Endothelial cell (in vitro differentiated cells): ENCODE measurements at places on chromosomes 4 and X.
A peak's percentile ranks its signal among the peaks of the same experiment; 100 is the strongest.

- no peak for DNase-seq
These were observed 10.2 kb upstream of the CLDN24 start for GRCh38 chr4:183332447-183332846.

- no peak for DNase-seq
These were observed 4.1 kb downstream of the BRS3 start for GRCh38 chrX:136491832-136492231.

DNA sequence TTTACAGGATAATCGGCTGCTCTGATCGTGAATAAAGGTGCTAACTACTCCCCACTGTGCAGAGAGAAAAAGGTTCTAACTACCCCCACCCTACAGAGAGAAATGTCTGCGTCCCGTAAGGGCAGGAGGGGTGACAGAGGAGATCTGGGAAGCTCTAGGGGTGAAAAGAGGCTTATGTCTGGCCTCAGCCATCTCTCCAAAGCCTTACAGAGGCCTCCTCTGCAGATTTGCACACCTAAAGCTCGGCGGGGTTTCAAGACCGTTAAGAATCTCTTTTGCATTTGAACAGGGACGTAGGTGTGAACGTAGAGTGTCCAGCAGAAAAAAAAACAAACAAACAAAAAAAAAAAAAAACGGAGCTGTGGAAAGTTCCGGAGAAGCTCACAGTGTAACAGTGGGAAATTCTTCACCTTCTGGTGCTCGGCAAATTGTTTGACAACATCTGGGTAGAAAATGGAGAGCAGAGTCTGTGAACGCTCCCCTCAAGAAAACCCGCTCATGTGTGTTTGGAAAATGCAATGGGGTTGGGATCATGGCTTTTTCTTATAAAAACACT is 161.0 kb downstream of the SHOX start:
- no peak for DNase-seq

DNA sequence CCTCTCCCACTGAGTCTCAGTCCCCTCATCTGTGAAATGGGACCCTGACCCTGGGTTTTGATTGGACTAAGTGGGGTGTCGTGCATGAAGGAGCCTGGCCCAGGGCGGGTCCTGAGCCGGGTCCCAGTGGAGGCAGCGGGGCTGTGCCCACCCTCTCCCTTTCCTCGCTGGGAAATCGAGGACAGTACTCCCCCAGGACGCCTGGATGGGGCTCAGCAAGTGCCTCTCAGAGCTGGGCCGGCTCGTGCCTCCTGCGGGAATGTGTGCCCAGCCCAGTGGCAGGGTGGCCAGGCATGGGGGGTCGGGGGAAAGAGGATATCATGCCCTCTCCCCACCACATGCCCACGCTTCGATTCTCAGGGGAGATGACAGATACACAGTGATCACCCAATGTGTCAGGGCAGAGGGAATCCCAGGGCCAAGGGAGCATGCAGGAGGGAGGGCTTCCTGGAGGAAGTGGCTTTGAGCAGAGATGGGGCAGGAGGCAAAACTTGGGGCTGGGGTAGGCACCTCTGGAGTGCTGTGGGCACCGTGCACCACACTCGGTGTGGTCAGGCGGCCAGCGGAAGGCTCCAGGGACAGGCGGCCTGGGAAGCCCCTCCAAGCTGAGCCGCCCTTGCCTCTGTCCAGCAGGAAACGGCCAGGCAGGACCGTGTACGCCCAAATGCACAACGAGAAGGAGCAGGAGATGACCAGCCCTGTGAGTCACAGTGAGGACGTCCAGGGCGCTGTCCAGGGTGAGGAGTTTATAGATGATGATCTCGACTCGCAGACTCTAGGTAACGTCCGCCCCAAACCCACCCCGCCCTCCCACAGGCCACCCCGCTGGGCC is 203.0 kb downstream of the AFAP1 start:
- DNase-seq = no peak

DNA sequence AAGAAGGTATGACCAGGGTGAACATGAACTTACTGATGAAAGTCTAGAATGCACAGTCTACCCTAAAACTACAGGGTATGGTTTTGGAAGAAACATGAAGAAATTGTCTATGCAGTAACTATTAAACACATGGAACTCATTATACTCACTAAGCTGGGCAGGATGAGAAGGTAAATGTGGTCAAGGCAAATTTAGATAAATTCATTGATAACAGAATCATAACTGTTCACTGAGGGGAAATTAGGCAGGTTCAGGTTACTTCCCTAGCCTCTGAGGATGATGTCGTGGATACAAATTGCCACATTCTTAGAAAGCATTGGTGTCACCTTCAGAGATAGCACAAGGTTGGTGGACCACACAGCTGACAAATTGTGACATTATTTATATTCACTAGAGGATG is 40.4 kb upstream of the MID1IP1 start:
- DNase-seq = no peak

GRCh38 chr4:89598602-89599001 is 238.4 kb downstream of the SNCA start:
- no peak for DNase-seq

DNA sequence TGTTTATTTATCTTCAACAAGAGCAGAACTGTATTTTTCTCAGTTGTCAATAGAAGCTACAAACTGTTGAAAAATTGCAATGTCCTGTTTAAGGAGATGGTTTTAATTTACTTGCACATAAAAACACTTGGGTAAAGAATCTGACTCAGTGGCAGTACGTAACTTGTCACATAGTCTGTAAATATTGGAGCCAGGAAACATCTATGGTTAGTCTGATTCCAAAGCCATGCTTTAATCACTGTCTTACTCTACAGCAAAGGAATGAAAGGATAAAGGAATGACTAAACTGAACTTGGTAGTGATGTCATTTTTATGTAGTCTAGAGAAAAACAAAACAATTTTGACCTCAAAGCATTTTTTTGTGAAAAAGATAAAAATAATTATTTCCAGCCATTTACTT is 537.2 kb downstream of the STIM2 start:
- no peak for DNase-seq

DNA sequence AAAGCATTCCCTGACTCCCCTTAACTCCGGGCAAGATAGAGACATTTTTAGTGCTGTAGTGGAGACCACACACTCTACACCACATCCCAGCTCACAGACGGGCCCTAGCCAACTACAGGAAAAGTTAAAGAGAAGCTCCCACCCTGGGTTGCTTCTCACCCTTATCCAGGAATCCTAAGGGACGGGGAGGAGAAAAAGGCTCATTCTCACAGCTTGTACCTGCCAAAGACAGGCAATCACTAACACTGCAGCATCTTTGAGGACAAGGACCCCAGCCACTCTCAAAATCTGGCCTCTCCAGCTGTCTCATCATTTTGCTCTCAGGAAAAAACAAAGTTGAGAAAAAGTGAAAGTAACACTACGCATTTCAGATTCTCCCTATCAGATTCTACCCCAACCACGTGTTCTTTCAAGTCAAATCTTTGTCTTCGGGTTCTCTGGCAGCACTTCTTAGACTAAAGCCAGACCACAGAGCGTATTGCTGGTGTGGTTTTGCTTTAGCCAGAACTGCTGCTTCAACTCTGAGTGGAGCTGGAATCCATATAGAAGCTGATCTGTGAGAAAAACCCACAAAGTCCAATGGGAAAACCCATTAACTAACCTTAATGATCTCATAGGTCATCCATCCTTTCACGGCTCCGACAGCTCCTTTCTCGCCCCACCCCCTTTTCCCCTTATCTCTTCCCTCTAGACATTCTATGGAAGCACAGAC is 605.9 kb upstream of the DIPK2B start:
- no peak for DNase-seq

- no peak for DNase-seq
These were observed 40.5 kb upstream of the LRBA start for GRCh38 chr4:151055539-151055938.

DNA sequence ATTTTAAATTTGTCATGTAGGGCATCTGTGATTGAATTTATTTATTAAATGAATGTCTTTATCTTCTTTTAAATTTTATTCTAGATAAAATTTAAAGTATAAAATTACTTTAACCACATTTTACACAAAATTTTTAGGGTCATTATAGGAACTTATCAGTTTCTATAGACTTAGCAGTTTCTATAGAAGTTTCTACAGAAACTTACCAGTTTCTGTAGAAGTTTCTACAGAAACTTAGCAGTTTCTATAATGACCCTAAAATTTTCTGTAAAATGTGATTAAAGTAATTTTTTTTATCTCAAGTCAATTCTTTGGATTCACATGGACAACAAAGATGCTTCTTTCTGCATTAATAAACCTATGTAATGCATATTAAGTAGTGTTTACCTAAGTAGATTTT is 565.9 kb upstream of the TECRL start:
- DNase-seq = no peak

GRCh38 chr4:1738410-1738809 is 17.1 kb downstream of the TACC3 start:
- DNase-seq = no peak

DNA sequence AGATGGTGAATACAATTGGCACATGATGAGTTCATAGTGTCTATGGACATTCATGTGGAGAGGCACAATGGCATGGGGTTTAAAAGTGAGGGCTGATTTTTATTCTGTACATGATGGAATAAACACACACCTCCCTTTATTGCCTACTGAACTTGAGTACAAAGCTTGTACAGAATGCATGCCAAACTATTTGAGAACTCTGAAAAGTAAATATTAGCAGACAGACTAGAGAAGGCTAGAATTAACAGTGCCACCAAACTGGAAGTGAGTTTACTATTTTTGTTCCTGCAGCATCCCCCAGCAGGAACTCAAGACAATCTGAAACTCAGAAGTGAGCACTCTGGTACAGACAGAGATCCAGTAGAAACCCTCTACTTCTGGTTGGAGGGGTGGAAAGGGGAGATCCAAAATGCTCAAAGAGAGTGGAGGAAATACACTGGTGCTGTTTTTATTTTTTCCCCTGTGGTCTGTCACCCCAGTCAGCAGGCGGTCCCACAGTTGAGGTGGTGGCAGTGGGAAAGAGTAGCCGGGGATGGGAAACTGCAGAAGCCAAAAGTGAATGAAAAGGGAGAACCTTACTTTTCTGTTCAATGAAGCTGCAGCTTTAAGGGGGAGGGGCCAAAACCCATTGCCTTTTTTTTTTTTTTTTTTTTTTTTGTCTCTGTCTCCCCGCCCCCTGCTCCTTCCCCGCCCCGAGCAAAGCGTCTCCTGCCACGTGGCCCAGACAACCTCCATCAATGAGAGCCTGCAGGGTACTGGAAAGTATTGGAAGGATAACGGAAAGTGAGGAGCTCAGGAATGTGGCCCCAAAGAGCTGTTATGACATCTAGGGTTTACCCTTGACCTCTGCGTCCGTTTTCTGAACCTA is 20.5 kb downstream of the AKAP4 start:
- DNase-seq = no peak

- DNase-seq = peak; percentile 15
These were observed 80.3 kb downstream of the GPC4 start for GRCh38 chrX:133335027-133335426.

DNA sequence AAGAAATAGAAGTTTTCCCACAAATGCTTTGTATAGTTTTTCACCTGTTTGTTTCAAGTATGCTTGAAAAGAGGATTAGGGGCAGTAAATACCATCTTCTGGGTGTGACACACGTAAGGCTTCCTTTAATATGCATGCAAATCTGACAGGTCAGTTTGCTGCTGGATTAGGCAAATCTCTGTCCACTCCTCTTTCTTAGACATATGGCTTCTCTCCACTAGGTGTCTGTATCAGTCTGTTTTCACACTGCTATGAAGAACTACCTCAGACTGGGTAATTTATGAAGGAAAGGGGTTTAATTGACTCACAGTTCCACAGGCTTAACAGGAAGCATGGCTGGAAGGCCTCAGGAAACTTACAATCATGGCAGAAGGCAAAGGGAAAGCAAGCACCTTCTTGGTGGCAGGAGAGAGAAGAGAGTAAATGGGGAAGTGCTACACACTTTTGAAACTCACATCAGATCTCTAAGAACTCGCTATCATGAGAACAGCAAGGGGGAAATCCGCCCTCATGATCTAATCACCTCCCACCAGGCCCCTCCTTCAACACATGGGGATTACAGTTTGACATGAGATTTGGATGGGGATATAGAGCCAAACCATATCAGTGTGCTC is 66.9 kb downstream of the TAB3 start:
- DNase-seq = no peak

- DNase-seq = peak; percentile 31
These were observed 172.2 kb upstream of the CXCL13 start for GRCh38 chr4:77433418-77433733.

GRCh38 chr4:37825968-37826294 is 555 bp upstream of the PGM2 start:
- peak; percentile 14 for DNase-seq

GRCh38 chr4:68773699-68774098 is 42.1 kb upstream of the UGT2B10 start:
- no peak for DNase-seq

DNA sequence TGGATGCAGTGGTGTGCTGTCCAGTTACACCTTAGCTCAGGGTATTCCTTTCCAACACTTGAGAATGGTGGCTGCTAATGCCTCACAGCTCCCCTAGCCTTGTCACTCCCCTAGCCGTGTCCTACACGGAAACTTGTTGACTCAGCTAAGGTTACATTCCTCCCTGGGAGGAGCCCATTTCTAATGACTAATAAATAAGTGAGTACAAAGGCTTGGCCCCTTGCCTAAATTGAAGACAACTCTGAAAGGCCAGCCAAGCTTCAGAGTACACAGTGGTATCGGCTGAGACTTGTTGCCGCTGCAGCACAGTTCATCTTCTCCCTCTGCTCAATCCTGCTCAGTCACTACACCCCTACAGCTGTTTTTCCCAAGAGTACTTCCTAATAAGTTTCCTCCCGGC is 21.2 kb upstream of the SLC25A31 start:
- no peak for DNase-seq

- no peak for DNase-seq
These were observed 26.8 kb upstream of the CLDN24 start for GRCh38 chr4:183348706-183349659.

- DNase-seq = no peak
These were observed 1.2 kb upstream of the SOWAHB start for GRCh38 chr4:76898949-76899645.

- DNase-seq = peak; percentile 37
These were observed at the start of gene CC2D2A for GRCh38 chr4:15469402-15470127. TSS of gene CC2D2A (plus strand) at chr4:15469882. CDS start at chr4:15475933, 6,051 bp downstream.

- peak; percentile 5 for DNase-seq
These were observed 854 bp downstream of the RNF113A start for GRCh38 chrX:119870626-119871131.

GRCh38 chr4:1598206-1599025 is 85.7 kb downstream of the FAM53A start:
- DNase-seq = no peak

DNA sequence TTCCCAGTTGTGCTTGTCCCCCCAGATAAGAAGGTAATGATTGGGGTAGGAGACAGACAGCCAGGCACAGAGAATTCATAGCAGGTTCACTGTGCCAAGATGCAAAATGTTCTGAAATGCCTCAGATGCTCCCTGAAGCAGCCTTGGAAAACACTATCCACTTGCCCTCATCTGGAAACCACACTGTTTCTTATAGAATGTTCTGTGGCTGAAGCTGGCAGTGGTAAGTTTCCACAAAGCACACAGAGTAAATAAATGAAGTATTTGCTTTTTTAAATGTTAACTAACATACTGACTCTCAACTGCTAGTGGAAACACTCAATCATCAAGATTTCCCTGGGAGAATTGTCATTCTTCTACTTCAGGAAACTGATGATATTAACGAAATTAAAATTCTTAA is 311.4 kb downstream of the PRDM5 start:
- no peak for DNase-seq

GRCh38 chr4:185005219-185005819 is 13.0 kb upstream of the HELT start:
- peak; percentile 85 for DNase-seq
